NCI-H1417 (cell line): ENCODE measurements at places on chromosomes 13 and 19.

GRCh38 chr13:96898646-96899254, 95.5 kb downstream of the OXGR1 start:
- no peak for DNase-seq

GRCh38 chr19:49554701-49555181, 25.6 kb downstream of the NOSIP start:
- no peak for DNase-seq

DNA sequence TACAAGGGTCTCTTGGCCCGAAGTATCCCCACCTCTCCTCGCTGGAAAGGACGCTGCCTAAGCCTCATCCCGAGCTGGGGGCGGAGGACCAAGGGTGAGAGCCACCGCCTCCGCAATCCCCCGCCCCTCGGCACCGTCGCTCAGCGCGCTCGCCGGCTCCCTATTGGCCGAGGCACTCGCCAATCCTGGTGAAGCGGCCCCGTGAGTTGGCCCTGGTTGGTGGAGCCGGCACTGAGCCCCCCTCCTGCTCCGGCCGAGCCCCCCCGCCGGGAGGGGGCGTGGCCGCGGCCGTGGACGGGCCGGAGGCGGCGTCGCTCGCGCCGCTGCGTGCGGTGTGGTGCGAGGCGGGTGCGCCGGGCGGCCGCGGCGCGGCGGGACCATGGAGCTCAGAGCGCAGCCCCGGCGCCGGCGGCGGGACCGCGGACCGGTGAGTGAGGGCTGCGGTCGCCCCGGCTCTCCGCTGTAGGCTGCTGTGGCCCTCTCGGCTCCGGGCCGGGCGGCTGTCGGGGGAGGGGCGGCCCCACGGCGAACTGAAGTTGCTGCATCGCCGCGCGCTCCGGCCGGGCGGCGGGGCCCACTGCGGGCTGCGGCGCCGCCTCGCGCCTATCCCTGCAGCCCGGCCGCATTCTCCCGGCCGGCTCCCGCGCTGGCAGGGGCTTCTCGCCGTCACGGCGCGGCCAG, at the start of gene WASF3:
WASF3 (plus strand) TSS at position 291 of the 681 bp plus-strand sequence. CDS start 84,588 bp downstream, outside the sequence.
- peak; percentile 94 for DNase-seq

DNA sequence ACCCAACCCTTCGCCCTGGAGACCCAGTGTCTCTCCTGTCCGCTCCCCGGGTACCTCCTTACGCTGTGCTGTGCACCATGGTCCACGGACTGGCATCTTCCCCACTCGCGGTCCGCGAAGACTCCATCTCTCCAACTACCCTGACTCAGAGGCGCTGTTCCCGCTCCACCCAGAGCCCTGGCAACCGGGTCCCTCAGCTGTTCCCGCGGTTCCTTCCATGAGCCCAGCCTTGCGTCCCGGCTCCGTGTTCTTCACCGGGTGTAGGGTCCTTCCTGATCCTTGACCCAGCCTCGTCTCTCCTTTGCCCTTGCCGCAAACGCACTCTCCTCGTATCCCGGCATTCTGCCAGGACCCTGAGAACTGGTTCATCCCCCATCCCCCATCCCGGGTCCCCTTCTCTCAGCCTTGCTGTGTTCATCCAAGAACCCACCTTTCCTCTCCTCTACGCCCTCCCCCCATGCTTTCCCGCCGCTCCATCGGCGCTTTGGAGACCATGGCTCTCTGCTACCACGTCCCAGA, 664 bp downstream of the ICAM5 start:
- no peak for DNase-seq

DNA sequence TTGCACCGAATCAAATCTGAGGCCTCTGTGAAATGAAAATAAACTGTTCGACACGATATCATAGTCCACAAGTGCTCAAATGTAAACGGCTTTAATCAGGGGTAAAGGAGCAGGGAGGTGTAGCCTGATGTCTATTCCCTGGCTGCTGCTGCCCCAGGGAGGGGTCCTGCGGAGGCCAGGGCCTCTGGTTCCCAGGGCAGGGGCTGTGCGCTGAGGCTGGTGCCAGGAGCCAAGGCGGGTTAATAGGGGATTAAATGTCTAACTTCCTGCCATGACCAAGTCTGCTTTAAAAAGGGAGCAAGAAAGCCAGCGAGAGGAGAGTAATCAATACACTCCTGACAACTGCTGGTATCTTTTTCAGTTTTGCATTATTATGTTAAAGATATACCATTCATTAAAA, 59.4 kb downstream of the ZNF536 start:
- DNase-seq, result no peak

GRCh38 chr13:41064493-41064892, 3.2 kb downstream of the WBP4 start:
- DNase-seq, result no peak

GRCh38 chr13:111904701-111905608, 162.0 kb upstream of the SOX1 start:
- peak; percentile 91 for DNase-seq

DNA sequence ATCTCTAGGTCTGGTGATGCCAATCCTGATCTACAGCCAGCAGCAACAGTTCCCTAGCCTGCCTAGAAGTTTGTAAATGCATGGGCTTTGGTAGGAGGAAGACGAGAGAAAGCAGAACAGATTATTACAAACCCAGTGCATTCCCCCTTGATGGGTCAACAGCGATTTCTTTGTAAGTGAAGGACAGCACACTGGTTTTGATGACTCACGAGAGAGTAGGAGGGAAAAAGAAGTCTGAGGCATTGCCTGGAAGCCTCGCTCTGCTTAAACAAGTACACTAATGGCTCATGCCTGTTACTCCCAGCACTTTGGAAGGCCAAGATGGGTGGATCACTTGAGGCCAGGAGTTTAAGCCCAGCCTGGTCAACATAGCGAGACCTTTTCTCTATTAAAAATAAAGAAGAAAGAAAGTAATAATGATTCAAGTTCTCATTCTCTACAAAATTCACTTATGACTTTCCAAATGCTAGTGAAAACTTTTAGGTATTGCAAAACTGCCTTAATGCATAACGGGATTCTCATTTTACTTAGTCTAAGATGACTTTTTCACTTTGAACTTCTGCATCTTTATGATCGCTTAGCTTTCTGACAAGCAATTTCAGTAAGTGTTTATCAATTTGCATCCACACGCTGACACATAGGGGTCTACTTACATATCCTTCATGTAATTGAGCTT, 47.7 kb upstream of the USPL1 start:
- DNase-seq, result no peak

- DNase-seq, result no peak
Observed at GRCh38 chr19:48633148-48634035, 3.8 kb downstream of the DBP start.

- no peak for DNase-seq
Observed at GRCh38 chr13:95641291-95642027, 3.0 kb downstream of the DZIP1 start.

DNA sequence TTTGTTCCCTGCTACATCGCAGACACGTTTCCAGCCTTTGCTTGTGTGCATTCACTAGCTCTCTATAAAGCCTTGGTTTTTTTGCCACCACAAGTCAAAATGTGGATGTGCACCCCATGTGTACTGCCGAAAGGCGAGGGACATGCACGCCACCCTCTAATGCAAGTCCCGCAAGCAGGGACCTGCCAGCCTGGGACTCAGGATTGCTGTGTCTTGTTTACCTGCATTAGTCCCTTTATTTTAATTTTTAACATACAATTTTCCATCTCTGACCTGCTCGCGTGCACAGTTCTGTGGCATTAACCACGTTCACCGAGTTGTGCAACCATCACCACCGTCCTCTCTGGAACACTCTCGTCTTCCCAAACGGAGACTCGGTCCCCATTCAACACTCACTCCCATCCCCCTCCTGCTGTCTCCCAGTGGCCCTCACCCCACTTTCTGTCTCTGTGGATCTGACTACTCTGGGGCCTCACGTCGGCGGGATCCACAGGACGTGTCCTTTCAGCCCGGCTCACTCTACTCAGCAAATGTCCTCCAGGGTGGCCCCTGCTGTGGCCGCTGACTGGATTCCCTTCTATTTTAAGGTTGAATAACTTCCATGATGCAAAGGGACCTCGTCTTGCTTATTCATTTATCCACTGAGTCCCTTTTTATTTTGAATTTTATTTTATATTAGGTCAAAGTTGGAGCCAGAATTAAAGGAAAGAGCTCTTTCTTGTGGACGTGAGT, 58.4 kb downstream of the RASA3 start:
- no peak for DNase-seq
